ENCODE measurements at places on chromosomes 5 and 9. TPM values are rescaled to one million over a fixed set of nuclear protein-coding genes. Genes with fewer than 3 reads are reported as not detected.

Gene CEL
- total RNA-seq = 0.58 TPM

Gene FBP1
- not detected for total RNA-seq

Gene HTR4
- not detected for total RNA-seq

Gene TYRP1
- total RNA-seq = not detected

Gene FAM53C
- total RNA-seq = 20.0 TPM

Gene POU5F2
- total RNA-seq = not detected

All from A549 treated with GW870086 at 1 μM for 4 hours (cell line).